ENCODE measurements at places on chromosomes 7 and 10. TPM values are rescaled to one million over a fixed set of nuclear protein-coding genes. Genes with fewer than 3 reads are reported as not detected.

The SPAM1 gene
- not detected for total RNA-seq

The AKR1D1 gene
- total RNA-seq, result not detected

The DRGX gene
- 0.18 TPM for total RNA-seq

The KLF14 gene
- not detected for total RNA-seq

The FRMD4A gene
- total RNA-seq, result 65.3 TPM

The PIK3CG gene
- total RNA-seq, result not detected

The AUTS2 gene
- 148 TPM for total RNA-seq

The UFSP1 gene
- 4.6 TPM for total RNA-seq

The GNAT3 gene
- total RNA-seq, result not detected

The FGL2 gene
- not detected for total RNA-seq

The CARD11 gene
- total RNA-seq, result 0.59 TPM

The WIPF3 gene
- 4.0 TPM for total RNA-seq

The PPP1R17 gene
- 1.2 TPM for total RNA-seq

The LIPF gene
- not detected for total RNA-seq

The UBE2H gene
- 43.4 TPM for total RNA-seq

The GIMAP5 gene
- total RNA-seq, result not detected

The AKR1C4 gene
- not detected for total RNA-seq

The HOXA5 gene
- total RNA-seq, result 3.2 TPM

The EIF4EBP2 gene
- 163 TPM for total RNA-seq

The TWIST1 gene
- 8.1 TPM for total RNA-seq

The ZC3HAV1L gene
- 0.16 TPM for total RNA-seq

The CALU gene
- 139 TPM for total RNA-seq

The LRRC18 gene
- not detected for total RNA-seq

The LGI1 gene
- total RNA-seq, result 22.6 TPM

The STEAP1B gene
- 9.5 TPM for total RNA-seq

The AQP1 gene
- 0.48 TPM for total RNA-seq
